ENCODE measurements at places on chromosomes 13 and 19.
A peak's percentile ranks its signal among the peaks of the same experiment; 100 is the strongest.

- DNase-seq, result no peak
Observed at GRCh38 chr13:98648686-98649085, 71.8 kb upstream of the STK24 start.

DNA sequence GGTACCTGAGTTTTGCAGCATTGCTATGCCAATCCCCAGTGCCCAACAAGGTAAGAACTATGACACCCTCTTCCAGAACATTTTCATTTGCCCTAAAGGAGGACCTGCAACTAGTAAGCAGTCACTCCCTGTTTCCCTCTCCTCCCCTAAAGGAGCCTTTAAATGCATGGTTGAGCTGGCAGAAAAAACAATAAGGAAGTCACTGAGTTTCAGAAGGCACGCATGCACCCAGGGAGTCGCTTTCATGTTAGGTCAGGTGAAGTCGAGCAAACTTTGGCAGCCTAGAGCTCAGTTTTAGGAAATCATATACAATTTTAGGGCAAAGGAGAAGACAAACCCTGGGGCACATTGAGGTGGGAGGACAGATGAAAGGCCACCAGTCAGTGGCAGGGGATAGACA, 11.8 kb downstream of the NLRP11 start:
- DNase-seq, result no peak

- DNase-seq, result no peak
Observed at GRCh38 chr13:55528434-55528833, 1612.3 kb upstream of the PRR20A start.

GRCh38 chr19:5789351-5789761, 1.6 kb downstream of the DUS3L start:
- no peak for DNase-seq

DNA sequence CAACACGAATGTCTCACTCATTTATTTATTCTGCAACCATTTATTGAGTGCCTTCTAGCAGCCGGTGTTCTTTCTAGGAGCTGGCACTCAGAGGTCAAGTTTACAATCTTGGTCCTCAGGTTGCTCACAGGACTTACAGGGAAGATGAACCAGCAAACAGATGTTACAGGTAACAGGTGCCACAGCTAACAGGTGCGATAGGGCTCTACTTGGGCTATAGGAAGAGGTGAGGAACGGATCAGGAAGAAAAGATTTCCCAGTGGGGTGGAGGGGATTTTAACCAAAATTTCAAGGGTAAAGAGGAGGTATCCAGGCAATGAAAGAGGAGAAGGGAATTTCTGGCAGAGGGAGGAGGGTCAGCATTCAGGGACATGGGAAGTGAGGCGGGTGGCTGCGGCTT, 87.3 kb upstream of the FARP1 start:
- DNase-seq, result no peak

GRCh38 chr13:111398196-111398595, 77.8 kb downstream of the TEX29 start:
- DNase-seq, result no peak

DNA sequence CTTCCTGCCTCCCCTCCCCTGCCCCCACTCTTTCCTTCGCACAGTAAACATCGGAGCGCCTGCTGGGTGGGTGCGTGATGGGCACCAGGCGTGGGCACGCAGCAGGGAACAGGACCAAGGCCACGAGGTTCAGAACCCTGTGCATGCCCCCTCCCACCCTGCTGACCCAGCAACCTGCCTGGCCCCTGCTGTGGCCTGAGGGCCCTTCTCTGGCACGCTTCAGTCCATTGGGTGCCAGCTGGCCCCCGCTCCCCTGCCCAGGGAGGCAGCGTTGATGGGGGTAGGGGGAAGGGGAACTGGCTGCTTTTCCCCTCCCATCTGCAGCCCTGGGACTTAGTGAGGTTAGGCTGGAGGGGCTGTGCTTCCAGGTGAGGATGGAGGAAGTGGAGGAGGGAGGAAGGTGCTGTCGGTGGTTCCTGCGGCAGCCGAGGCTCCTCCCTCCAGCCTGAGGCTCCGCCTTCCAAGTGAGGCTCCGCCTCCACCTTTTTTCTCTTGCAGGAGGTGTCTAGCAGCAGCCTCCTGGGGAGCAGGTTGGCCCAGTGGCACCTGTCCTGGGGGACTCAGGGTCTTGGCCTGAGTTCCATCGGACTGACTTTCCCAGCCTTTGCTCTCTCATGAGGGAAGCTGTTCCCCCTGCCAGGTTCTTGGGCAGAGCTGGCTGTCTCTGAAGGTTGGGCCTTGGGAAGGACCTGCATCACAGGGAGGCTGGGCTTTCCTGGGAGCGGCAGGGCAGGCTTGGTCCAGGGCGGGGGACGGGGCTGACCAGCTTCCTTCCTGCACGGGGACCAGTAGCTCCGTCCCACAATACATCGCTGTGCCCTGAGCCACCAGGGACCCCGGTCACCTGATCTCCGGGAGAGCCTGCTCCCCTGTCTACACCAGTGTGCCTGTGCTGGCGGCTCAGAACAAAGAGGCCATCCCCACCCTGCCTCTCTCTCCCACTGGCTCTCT, 7.3 kb downstream of the PIAS4 start:
- peak; percentile 26 for DNase-seq

DNA sequence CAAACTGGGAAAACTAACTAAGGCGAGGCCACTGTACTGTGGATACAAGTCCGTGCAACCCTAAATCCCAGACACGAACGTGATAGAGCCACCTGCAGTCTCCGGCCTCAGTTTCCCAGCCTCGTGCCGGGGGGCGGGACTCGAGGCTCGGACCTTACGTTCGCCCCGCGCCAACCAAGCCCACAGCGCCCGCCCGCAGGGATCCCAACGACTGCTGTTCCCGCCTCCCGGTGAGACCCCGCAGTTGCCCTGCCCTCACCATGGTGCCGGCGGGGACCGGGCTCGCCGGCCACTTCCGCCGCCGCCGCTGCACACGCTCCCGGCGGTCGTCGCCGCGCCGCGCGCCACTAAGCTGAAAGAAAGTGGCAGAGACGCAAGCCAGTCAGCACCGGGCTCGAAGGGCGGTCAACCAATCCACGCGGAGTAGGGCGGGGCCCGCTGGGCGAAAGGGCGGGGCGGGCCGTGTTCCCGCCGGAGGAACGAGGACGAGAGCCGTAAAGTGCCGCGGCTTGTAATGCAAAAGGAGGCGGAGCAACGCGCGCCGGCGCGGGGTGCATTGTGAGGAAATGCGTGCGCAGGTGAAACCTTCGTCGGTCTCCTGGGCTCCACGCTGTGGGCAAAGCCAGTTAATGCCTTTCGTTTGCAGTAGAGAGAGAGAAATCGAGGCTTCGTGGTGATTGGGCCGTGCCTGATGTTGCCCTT, at the start of gene LSM4:
Gene LSM4, minus strand, starts transcription at position 318 of the 702 bp plus-strand sequence. Its CDS starts 56 bp downstream, at position 262.
- DNase-seq, result peak; percentile 98

GRCh38 chr13:50649211-50649610, 194.3 kb downstream of the DLEU7 start:
- DNase-seq, result no peak

Measured in stimulated activated CD4-positive, alpha-beta T cell treated with anti-CD3 and anti-CD28 coated beads, Interleukin-1b, Interleukin-23, amount 100 ng/mL, for 4 hours (primary cell).